ENCODE measurements at places on chromosomes 2 and 18.

- no peak for DNase-seq
Measured at GRCh38 chr2:197131558-197131855, 179.1 kb downstream of the ANKRD44 start.

- DNase-seq, result no peak
Measured at GRCh38 chr2:159214325-159214865, 72.1 kb downstream of the WDSUB1 start.

DNA sequence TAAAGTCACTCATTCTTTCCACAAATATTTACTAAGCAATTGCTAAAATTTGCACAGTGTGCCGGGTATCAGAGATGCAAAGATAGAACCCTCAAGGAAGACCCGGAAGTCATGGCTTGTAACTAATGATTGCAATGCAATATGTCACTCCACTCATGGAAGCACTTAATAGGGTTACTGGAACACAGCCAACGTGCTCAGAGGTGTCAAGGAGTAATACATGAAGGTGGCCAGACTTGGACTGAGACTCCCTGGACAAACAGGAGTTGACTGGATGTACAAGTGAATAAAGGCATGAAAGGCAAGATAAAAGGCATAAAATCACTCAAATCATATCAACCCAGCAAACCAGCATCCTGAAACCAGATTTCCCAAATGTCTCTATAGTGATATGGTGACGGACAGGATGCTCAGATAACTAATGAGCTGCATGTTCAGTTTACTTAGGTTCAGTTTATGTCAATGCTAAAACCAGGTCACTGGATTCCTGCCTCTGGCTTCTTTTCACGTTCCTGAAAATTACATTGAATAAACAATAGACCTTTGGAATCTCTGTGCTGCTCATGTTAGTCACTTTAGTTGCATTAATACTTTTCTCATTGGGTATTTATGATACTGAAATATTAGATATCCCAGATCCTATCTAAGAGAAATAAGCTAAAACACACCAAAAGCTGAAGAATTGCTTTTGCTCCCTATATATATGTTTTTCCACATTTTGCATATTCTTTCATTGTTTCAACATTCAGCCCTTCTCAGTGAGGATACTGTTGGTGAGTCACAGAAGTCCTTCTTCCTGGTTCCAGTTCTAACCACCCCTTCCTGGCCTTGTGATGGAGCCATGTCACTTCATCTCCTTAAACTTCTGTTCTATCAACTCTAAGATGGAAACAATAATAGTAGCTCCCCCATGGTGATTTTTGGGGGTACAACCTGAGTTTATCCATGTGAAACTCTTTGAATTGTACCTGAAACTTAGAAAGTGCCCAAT lies 688.9 kb upstream of the ID2 start:
- peak; percentile 11 for DNase-seq

DNA sequence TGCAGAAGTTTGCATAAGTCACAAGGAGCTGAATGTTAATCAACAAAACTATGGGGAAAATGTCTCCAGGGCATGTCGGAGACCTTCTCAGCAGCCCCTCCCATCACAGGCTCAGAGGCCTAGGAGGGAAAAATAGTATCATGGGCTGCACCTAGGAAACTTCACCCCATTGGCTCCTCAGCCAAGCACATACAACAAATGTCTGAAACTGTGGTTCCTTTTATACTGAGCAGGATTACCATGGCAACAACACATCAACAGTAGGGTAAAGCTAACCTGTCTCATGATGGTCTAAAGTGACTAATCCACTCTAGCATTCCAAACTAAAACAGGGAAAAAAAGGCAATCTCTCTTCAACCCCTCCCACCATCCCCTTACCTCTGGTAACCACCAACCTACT lies 3.2 kb upstream of the NEMP2 start:
- peak; percentile 43 for DNase-seq

Measured in choroid plexus epithelial cell (primary cell).